ENCODE measurements at places on chromosomes 4 and X. TPM values are rescaled to one million over a fixed set of nuclear protein-coding genes. Genes with fewer than 3 reads are reported as not detected.

DNA sequence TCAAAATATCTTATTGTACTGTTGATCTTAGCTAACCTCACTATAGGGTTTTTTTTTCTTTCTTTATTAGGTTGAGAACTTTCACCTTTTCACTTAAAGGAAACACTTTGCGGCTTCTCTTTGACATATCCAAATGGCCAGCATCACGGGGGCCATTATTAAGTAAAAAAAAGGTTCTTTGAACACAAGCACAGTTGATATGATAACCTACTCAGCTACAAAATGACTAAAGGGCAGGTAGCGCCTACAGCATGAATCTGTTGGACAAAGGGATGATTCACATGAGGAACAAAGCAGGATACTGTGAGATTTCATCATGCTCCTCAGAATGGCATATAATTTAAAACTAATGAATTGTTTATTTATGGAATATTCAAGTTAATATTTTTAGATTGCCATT, 119.6 kb downstream of the CCSER1 start:
- DNase-seq, result no peak

GRCh38 chr4:158809611-158810486, 41.0 kb downstream of the FNIP2 start:
- no peak for DNase-seq

PDGFC gene
- total RNA-seq, result not detected

DNA sequence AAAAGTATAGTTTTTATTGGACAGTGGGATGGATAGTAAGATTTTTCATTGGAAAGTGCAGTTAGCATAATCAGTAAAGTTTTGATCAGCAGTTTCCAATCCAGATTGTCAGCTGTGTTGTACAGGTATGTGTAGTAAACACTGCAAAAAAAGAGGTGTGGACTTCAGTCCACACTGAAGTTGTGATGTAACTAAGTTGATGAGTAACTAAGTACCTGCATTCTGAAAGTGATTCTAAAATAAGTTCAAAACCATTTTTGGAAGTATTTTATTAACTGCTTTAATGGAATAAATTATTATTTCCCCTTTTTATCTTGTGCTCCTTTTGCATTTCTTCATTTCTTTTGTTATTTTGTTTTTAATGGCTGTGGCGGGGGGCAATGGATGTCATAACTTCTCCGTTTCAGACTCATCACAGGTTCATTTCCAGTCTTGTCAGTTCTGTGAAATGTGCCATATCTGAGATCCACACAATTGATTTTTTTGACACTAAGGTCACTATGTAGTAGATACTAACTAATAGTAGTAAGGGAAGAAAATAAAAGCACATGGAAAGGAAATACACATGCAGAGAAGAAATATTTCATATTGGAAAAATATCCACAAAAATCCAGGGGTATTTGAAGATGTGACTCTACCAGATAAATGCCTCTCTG, 247.5 kb downstream of the GABRG1 start:
- DNase-seq, result no peak

IL15 gene
- 7.2 TPM for total RNA-seq

GRCh38 chr4:38290366-38290765, 330.2 kb downstream of the PTTG2 start:
- DNase-seq, result no peak

DNA sequence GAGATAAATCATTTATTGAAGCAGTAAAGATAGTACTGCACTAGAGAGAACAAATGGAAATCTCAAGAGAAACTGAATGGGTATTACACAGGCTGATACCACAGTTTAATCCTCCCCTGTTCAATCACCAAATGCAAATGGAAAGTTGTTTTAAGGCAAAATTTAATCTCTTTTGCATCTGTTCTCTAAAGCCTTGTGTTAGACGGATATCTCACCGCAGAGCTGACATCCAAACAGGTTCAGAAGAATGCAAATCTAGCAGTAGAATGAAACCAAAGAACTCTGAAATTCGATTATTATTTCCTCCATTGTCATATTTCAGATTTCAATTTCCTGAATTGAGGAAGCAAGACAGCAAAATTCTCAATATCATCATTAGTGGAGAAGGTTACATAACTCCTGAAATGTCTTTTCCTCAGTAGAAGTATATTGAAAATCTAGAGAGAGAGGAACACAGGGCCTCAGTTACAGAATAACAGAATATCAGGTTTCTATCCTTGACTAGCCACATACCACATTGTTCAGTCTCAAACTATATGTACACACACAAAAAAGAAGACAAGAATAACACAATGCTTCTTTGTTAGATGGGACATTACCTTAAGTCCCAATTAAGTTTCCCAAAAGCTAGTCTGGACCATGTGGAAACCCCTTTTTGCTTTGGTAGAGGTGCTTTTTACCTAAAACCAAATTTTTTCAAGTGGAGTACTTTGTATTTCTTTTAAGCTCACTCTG, 94.1 kb upstream of the BANK1 start:
- DNase-seq, result no peak

GRCh38 chr4:152100379-152101201, 339.8 kb upstream of the GATB start:
- no peak for DNase-seq

- no peak for DNase-seq
These were observed at the start of gene FLNA for GRCh38 chrX:154374313-154375155. Gene FLNA (minus strand): TSS chrX:154374634. CDS start chrX:154371245, 3,389 bp downstream.

DNA sequence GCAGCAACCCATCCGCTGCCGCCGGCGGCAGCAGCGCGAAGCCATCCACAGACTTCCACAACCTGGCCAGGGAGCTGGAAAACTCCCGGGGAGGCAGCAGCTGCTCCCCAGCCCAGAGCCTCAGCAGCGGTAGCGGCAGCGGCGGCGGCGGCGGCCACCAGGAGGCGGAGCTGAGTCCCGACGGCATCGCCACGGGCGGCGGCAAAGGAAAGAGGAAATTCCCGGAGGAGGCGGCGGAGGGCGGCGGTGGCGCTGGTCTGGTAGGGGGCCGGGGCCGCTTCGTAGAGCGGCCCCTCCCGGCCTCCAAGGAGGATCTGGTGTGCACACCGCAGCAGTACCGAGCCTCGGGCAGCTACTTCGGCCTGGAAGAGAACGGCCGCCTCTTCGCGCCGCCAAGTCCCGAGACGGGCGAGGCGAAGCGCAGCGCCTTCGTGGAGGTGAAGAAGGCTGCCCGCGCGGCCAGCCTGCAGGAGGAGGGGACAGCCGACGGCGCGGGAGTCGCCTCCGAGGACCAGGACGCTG, 4.9 kb downstream of the PRDM8 start:
- peak; percentile 84 for DNase-seq

H2BW2 gene
- total RNA-seq, result not detected

GRCh38 chr4:3702561-3703221, 63.5 kb upstream of the ADRA2C start:
- no peak for DNase-seq

GRCh38 chrX:123847056-123847455, 12.8 kb upstream of the XIAP start:
- DNase-seq, result no peak

DNA sequence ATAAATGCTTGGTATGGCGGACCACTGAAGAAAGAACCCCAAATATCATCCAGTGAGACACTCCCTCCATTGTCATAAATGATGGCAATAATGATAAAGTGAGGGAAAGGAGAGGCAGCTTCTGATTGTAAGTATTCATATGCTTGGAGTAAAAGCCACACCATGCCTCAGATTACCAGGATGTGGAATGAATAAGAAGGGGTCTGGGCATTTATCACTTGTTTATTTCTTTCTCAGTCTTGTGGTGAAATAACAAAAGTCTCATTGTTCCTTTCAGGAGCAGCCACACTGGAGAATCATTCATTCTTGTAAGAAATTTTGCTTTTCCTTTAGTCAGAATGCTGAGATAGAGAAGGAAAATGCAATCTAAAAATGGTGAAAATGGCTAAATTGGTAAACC, 21.7 kb downstream of the F8 start:
- no peak for DNase-seq

DNA sequence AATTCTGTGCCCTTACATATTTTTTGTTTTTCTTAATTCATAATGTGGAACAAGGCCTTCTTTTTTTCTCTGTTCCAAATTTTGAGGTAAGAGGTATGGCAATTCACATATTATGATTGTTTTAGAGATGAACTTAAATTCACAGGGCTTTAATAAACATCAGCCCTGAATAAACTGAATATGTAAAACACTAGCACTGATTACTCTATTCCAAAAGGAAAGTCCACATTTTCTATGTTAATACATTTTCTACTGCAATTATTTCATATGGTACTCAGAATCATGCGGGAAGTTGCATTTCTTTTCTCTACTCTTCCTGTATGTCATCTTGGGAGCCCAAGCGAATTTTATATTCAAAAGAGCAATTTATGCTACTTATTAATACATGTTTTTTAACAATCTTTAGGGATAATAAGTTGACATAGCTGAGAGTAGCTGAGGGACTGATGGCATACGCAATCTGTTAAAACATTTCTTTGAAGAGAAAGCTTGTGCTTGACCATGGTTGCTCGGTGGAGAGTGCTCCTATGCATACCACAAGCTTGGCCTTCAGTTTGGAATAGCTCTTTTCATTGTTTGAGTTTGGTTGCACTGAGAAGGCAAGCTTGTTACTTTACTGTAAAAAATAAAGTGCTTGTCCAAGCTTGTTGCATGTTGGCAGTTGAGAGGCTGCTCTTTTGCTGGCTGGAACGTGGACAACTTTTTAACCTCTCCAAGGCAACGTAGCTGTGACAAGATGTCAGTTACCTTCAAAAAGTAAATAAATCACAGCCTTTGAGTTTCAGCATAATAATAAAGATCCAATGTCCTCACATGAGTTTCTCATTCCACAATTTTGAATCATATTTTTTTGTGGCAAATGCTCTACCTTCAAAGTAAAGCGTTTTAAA, 196.3 kb upstream of the SPRY1 start:
- DNase-seq, result no peak

BRS3 gene
- not detected for total RNA-seq

DNA sequence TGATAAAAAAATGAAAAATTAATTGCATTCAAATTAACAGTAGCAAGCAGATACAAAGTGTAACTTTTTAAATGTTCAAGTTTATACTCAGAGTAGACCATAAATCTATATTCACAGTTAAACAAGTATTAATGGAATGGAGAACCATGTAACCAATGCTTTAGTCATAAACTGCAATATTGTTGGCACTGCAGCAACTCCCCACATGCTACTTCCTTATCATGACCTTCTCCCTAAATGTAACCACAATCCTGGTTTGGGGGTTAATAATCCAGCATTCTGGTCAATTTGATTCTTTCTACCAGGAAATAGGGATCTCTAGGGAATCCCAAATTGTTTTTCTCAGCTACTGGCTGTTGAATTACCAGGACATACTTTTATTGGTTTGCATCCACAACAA, 223.9 kb upstream of the DCAF8L1 start:
- DNase-seq, result no peak

- DNase-seq, result no peak
These were observed 121.6 kb upstream of the TRIM2 start for GRCh38 chr4:153082322-153083301.

DNA sequence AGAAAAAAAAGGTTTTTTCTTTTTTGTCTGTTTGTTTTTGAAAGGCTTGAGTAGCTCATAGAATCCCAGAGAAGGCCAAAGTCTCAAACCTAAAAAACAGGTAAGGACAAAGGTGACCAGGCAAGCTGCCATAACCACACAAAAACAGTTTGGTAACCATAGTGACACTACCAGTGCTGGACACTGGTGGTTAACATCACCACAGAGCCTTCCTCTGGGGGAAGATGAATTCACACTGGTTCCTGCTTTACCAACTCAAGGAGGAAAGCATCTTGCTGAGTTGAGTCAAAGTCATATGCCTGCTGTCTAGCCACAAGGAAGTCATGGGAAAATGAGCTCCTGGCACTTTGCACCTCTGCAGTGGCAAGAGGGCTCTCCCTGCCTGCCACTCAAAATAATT, 32.5 kb downstream of the IDS start:
- no peak for DNase-seq

GRCh38 chr4:156948738-156949137, 22.9 kb downstream of the PDGFC start:
- no peak for DNase-seq

HEPH gene
- total RNA-seq, result not detected

DNA sequence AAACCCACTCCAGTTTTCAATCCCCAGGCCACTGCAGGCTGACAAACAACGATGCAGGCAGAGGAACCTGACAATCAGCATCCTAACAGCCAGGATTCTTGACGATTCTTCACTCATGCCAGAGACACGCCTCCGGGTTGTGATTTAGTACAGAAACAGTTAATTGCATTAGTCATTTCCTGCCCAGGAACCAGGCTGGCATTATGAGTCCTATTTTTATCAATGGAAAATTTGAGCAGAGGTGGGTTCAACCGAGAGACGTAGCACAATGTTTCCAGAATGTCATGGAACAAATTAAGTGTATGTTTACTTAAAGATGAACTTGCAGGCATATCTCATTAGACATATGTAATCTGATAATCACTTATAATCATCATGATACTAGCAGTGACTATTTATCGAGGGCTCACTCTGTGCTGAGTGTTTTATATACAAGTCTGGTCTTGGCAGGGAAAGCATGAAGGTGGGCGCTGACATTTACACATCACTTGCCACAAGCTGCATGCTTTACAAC, 159.7 kb downstream of the NSUN7 start:
- DNase-seq, result no peak

MTMR8 gene
- total RNA-seq, result 6.8 TPM

ENAM gene
- not detected for total RNA-seq

ZNF732 gene
- not detected for total RNA-seq

TSPAN7 gene
- total RNA-seq, result not detected

N4BP2 gene
- 19.4 TPM for total RNA-seq

GRCh38 chr4:55033296-55033695, 92.1 kb downstream of the KDR start:
- no peak for DNase-seq

OTUD6A gene
- total RNA-seq, result not detected

DNA sequence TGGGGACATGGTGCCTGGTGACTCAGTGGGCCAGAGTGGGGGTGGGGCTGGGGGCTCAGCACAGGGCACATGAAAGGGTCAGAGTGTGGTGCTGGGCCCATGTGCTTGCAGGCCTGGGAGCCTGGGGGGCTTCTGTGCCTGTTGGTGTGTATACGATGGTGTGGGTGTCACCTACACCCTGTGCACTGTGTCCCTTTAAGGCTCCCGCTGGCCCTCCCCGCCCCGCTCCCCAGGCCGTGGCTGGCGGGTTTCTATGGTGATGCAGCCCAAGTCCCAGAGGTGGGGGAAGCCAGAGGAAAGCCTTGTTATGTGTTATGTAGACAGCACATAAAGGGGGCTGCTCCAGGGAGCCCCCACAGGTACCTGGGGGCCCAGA, 5.5 kb downstream of the L1CAM start:
- DNase-seq, result no peak

GRCh38 chr4:25367004-25367621, 9.9 kb upstream of the ANAPC4 start:
- no peak for DNase-seq

GRCh38 chrX:66046612-66047235, 6.8 kb upstream of the VSIG4 start:
- peak; percentile 67 for DNase-seq

ETDB gene
- total RNA-seq, result not detected

DNA sequence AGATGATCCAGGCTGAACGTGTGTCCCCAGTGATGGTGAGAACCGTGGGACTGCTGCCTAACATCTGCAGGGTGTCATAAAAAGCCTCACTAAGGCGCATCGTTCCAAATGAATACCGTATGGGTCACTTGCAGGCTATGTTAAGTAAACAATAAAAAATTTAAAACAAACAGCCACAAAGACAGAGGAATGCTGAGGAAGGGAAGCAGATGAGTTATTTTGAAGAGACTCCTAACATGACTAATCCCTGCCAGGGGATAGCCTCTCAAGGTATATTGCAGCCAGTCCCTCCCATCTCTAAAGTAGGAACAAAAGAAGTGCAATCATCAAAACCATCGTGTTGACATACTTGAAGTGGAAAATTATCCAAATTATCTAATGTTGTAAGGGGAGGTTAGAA, 83.8 kb downstream of the UNC5C start:
- DNase-seq, result no peak

GRCh38 chrX:13257223-13258051, 62.4 kb downstream of the ATXN3L start:
- DNase-seq, result peak; percentile 65

Data from natural killer cell treated with Interleukin-12 subunit alpha and Interleukin-12 subunit beta and Interleukin-15 and Interleukin-18, amount 100 ng/mL, for 72 hours (primary cell).